Natural killer cell (primary cell): ENCODE measurements at places on chromosomes 2 and 18.

- no peak for DNase-seq
These were observed 199.3 kb upstream of the EPAS1 start for GRCh38 chr2:46097714-46098480.

- DNase-seq: no peak
These were observed 335 bp downstream of the TRAK2 start for GRCh38 chr2:201450954-201451291.

DNA sequence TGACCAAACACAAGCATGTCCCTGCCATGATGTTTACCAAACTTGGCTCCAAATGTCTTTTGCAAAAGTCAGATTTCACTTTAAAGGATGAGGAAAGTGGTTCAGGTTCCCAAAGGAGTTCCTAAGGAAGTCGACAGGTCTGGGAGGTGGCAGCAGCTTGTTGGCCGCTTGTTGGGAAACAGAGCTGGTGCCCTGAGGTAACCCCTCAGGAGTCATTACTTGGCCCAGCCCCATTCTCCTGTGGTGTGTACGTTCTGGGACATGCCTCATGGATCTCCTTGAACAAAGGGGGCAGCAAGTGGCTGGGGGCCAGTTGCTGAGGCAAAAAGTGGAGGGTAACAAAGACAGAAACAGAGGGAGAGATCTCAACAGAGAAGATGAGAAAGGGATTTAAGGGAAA lies 10.9 kb downstream of the TMBIM1 start:
- no peak for DNase-seq

GRCh38 chr2:70716951-70717350 lies 51.0 kb downstream of the ADD2 start:
- no peak for DNase-seq

- DNase-seq: no peak
These were observed 184.8 kb upstream of the VWC2L start for GRCh38 chr2:214226061-214226460.

- DNase-seq: no peak
These were observed 10.5 kb downstream of the WDR43 start for GRCh38 chr2:28904802-28905457.

DNA sequence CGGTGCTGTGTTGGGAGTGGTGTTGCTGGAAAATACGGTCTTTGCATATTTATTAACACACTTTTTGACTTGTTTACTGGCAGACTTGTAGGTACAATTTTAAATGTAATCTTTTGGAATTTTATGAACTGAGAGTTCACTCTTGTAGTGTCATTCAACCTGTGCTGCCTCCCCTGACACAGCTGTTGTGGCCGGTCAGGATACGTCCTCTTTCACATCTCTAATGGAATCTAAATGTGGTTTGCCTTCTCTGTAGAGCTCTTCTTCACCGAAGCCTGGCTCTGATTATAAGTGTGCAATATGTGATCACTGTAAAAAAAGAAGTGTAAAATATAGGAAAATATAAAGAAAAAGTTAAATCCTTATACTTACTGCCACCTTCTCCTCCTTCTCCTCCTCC lies 94.7 kb downstream of the MAP4K4 start:
- no peak for DNase-seq

DNA sequence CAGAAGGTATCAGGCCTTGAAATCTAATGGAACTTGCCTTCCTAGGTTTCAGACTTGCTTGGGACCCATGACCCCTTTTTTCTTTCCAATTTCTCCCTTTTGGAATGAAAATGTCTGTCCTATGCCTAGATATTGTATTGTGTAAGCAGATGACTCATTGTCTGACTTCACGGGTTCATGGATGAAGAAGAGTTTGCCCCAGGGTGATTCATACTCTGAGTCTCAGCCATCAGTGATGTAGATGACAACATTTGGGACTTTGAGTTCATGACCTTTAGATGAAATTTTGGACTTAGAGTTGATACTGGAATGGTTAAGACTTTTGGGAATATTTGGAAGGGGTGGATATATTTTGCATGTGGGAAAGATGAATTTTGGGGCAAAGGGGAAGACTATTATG lies 11.2 kb upstream of the SCYGR5 start:
- no peak for DNase-seq

GRCh38 chr2:64768491-64769005 lies 114.8 kb upstream of the SERTAD2 start:
- no peak for DNase-seq

DNA sequence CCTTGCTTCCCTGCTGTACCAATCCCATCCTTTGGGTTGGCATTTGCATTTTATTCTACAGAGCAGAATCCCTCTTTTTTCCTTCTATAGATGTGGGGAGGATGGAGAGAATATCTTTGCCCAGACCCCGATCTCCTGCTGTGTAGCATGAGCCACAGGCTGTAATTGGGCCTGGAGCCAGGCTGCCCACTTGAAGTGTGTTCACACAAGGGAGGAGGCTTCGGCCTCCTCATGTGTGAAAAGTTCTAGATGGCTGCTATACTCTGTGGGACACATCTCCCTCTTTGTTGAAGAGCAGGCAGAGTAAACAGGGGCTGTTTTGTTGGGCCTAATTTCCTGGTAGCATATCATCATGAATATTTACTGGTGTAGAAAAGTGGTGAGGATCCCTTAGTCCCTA lies 126.3 kb downstream of the XRCC5 start:
- no peak for DNase-seq

GRCh38 chr2:182866461-182867406 lies at the start of gene FRZB:
TSS of gene FRZB (minus strand) at chr2:182866637. CDS start at chr2:182866552, 85 bp downstream.
- DNase-seq: no peak

DNA sequence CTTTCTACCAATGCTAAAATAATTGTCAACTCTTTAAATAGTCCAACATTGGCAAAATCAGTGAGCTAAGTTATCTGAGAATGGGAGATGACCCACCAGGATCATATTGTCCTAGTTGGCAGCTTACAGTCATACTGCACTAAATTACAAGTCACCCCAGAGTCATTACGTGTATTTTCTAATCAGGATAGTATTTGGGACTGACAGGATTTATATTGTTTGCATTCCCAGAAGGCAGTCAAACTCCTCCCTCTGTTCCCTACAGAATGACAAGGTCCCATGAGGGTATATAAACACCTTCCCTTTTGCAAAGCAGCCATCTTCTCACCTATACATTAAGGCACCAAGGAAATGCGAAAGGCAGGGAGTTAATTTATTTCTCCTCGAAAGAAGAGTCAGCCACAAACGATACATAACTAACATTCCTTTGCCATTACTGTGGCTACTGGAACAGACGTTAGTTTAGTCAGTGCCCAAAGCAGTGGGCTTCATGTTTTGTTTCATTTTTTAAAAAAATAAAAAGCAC lies 125.3 kb downstream of the ANTXR1 start:
- DNase-seq: no peak

DNA sequence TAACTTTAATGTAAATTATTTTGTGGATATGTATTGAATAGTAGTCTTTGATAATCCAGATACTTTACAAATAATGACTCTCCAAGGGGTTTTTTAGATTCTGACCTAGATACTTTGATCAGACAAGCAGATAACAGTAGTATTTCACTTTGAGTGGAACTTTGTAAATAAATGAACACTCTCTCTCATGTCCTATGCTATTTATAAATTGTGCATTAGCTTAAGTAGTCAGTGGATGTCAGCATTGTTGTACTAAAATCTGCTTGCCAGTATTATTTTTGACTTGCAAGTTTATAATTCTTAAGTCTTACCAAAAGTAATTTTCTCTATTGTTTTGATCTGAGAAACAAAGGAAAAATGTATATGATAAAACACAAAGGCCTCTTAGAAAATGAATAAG lies 1113.1 kb upstream of the NRXN1 start:
- DNase-seq: no peak

DNA sequence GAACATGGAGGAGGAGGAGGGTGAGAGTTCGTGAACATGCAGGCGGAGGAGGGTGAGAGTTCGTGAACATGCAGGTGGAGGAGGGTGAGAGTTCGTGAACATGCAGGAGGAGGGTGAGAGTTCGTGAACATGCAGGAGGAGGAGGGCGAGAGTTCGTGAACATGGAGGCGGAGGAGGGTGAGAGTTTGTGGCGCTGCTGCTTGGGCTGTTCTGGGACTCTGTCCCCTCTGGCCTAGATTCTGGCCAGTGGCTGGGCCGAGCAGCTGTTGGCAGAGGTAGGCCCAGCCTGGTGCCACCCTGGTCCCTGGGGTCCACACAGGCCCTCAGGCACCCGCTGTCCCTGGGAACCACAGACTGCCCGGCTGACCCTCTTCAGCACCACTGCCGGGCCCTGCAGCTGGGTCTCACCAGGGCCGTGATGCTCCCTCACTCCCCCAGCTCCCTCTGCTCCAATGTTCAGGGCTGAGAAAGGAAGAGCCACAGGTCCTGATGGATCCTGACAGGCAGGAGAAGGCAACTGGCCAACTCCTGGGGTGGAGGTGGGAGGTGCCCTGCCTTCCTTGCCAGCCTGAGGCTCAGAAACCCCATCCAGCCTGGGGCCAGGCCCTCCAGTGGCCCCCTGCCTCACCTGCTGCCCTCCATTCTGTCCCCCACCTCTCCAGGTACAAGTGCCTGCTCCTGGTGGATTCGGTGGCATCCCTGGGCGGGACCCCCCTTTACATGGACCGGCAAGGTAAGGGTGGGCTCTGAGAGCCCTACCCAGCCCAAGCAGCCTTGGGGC lies 3.9 kb downstream of the AGXT start:
- DNase-seq: no peak

- no peak for DNase-seq
These were observed 125.4 kb downstream of the SPTBN1 start for GRCh38 chr2:54581326-54582039.

DNA sequence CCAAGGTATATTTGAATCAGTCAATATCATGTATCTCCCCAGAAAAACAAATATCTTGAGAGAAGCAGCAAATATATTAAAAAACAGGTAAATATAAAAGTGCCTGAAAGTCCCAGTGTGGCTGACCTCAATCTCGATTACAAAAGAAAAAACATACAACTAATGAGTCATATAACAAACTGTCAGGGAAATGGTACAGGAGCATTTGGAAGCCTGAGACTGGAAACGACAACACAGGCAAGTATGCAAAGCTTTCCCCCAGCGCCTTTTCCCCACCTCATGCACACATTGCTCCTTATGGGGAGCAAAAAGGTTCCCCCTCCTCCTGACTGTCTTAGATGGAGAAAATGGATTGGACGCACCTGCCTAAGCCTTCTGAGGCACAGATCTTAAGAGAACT lies 230.7 kb downstream of the TMX3 start:
- no peak for DNase-seq

DNA sequence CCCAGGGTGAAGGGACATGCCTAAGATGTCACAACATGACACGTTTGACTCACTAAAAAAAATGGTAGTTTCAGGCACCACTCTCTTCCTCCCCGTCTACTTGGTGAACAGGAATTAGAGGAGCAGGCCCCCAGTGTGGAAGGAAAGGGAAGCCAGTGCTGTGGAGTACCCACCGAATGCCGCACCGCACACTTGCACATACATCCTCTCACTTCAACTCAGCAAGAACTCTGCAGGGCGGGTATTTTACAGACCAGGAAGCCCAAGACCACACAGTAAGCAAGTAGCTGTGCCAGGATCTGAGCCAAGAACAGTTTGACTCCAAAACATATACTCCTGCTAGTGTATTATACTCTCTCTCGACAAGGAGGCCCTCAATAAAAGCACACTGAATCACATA lies 69.8 kb downstream of the BCL2 start:
- DNase-seq: no peak

DNA sequence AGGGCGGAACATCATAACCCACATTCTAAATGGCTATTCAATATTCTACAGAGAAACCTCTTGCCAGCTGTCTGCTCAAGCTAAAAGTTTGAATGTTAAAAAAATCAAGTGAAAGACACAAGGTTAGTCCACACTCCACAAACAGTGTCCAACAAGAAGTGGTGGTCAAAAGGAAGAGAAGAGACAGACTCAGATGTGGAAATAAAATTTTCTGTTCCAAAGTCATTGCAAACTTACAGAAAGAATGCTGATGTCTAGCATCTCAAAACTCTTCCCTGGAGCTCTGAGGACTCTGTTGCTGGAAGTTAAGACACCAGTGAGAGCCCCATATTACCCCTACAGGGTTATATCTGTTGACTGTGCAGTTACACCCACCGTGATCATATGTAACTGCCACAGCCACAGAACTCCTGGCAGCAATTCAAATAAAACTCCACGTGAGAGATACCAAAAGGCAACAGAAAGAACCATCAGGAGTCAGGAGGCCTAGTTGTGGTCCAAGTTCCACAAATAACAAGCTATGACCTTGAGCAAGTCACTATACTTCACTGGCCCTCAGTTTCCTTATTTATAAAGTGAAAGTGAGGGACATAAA lies 60.9 kb downstream of the AAK1 start:
- peak; percentile 56 for DNase-seq

DNA sequence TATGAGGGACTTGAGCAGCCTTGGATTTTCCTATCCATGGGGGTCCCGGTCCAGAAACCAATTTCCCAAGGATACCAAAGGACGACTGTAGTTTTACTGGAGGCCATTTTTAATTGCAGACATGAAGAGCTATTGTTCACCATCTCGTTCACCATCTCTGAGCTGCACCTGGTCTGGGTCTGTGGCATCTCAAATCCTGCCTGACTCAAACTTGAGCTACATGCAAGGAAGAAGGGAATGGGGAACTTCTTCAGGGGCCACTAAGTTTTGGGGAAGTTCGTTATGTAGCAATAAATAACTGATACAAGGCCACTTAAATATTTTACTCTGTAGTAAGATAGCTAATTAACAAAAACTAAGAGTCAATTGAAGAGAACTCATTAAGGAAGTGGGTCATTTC lies 2.1 kb upstream of the SMCHD1 start:
- no peak for DNase-seq

DNA sequence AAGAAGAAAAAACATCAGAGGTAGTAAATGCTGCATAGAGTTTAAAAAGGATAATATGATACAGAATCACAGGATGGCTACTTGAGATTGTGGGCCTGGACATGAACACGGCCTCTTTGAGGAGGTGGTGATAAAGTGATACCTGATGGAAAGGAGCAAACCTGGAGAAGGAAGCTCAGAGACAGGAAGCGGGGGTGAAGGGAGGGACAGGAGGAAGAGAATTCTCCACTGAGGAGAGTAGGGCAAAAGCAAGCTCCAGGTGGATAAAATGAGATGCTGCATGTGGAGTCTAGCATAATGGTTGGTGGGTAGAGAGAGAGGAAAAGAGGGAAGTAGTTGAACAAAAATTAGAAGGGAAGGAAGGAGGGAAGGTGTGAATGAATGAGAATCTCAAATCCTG lies 77.0 kb upstream of the GALNT3 start:
- no peak for DNase-seq
